NCI-H2171 (cell line): ENCODE measurements at places on chromosomes 2 and 18.

DNA sequence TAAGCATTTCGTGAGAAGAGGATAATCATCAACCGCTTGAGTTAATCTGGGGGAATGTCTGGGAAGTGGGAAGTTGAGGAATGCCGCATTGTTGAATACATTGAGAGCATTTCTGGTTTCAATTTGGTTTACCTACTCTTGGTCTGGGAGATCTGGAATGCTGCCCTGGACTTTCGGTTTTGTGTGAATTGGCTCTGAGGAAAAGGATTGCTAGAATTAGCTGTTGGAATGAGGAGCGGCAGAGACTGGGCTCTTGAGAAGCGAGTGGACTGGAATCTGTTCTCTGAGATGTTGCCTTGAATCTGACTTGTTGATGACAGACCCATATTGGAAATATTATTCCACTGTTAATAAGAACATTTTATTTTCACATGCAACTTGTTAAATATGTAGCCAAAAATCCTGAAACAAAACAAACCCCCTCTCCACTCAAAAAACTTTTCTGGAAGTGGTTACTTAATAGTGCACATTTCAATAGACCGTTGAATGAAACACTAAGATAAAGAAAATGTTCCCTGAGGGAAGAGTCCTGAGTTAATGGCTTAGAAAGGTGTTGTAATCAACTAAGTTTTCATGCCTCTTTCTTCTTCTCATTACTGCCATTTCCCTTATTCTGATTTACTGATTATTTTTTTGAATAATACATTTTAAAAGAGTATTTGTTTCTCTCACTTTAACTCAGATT is 50.8 kb downstream of the PTPRM start:
- no peak for DNase-seq

GRCh38 chr2:51084750-51085149 is 52.8 kb upstream of the NRXN1 start:
- no peak for DNase-seq

DNA sequence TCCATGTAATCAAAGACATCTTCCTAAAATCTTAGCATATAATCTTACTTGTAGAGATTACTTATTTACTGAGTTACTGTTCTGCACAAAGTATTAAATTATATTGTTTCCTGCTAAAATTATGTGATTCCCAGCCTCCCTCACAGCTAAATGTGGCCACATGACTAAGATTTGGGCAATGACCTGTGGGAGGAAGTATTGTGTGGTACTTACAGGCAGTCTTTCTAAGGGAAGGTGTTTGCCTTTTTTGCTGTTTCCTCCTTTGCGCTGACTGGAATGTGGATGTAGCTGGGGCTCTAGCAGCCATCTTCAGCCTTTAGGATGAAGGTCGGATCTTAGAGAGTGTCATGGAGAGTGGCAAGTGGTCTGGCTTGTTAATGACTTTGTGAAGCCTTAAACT is 146.3 kb upstream of the APCDD1 start:
- no peak for DNase-seq

- no peak for DNase-seq
Observed at GRCh38 chr2:8925411-8925810, 78.1 kb downstream of the MBOAT2 start.

GRCh38 chr2:145875016-145875415 is 1355.1 kb upstream of the ZEB2 start:
- DNase-seq = no peak

- DNase-seq = no peak
Observed at GRCh38 chr2:73997813-73998212, 13.1 kb downstream of the TET3 start.

DNA sequence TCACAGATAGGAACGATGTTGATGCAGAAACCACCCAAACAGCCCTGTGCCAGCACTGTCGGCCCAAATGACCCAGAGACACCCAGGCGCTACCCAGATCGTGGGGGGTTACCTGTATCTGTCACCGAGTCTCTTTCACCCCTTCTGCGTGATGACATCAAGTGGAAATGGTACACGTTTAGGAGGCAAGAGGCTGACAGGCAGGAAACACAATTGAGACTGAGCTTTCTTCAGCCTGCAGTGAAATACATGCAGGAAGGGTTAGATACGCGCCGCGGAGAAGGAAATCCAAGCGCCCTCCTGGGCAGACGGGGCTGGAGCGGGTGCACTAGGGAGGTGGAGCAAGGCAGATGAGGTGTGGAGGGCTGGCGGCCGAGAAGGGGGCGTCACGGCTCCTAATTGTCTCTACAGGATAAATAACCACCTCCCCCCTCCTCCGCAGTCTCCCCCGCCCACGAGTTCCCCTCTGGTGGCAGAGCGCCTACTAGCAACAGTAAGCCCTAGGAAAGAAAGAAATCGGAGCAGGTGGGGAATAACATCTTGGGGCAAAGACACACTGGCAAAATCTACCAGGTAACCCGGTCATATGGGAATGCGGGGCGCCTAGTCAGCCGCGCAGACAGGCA is at the start of gene RNF152:
Gene RNF152, minus strand, starts transcription at position 325 of the 626 bp plus-strand sequence. CDS start 76,544 bp downstream, outside the sequence.
- DNase-seq = no peak

- no peak for DNase-seq
Observed at GRCh38 chr2:196598846-196599245, 40.7 kb upstream of the CCDC150 start.

DNA sequence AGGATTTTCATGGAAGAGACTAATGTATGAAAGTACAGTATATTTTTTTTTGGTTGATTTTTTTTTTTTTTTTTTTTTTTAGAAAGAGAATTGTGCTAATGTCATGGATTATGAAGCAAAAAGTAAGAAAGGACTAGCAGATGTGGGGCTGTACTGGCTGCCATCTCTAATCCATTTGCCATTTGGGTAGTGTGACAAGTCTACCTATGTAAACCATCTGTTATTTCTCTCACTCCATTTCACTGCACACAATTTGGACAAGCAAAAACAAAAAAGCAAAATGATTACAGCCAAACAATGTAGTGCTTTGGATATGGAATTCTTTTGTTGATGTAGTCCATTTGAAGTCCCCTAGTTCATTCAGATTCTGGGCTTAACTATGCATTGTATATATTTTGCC is 1355.4 kb downstream of the LRP1B start:
- peak; percentile 73 for DNase-seq

- peak; percentile 47 for DNase-seq
Observed at GRCh38 chr2:190649035-190649797, at the start of gene NAB1. NAB1 (plus strand) TSS chr2:190649083; CDS start chr2:190659177, 10,094 bp downstream.

GRCh38 chr2:140975237-140975636 is 1155.6 kb downstream of the LRP1B start:
- DNase-seq = no peak

GRCh38 chr18:61735564-61736102 is 157.2 kb downstream of the RNF152 start:
- no peak for DNase-seq

DNA sequence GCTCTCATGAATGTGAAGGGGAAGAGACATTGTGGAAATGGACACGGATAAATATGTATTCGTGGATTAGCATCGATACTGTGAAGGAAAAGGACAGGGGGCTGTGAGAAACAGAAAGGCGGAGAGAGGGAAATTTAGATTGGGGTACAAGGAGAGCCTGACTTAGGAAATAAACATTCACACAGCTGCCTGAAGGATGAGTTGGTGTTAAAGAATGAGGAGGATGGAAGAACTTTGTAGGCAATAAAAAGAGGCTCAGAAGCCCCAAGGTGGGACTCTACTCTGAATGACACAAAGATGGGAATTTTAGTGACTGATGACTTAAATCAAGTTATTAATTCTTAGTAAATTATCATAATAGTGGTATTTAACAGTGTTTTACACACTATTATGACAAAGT is 10.1 kb downstream of the MYO1B start:
- no peak for DNase-seq

DNA sequence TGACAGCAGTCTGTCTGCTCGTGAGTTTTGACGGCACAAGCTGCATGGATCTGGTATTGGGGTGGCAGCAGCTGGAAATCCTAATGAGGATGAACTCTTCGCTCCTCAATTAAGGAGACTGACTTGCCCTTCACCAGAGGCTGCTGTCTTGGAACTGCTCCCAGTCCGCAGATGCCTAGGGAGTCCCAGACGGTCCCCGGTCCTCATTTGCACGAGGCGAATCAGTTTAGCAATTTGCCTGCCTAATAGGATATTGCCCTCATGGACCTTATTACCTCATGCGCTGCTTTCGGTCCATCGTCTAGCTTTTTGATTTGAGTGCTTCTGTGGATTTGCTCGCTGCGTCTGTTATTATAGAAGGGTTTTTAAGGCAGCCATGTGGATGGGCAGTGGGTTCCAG is 40.6 kb downstream of the ASAP2 start:
- peak; percentile 85 for DNase-seq

GRCh38 chr2:102041351-102041750 is 49.6 kb downstream of the IL1R2 start:
- no peak for DNase-seq
